ENCODE measurements at places on chromosomes 12 and 14. TPM values are rescaled to one million over a fixed set of nuclear protein-coding genes. Genes with fewer than 3 reads are reported as not detected.

- DNase-seq, result peak; percentile 81
- H3K27ac ChIP-seq, result peak overlapping the region; percentile 99
- H3K36me3 ChIP-seq, result peaks cover 2% of the 10 kb centered on the region
- H3K4me1 ChIP-seq, result peaks cover 53% of the 10 kb centered on the region
Measured at GRCh38 chr12:132445884-132446632, 43.9 kb upstream of the FBRSL1 start.

- no peaks in the 10 kb centered on the region for H3K36me3 ChIP-seq
- H3K27ac ChIP-seq, result no peak overlapping the region
- H3K27me3 ChIP-seq, result no peaks in the 10 kb centered on the region
- peak; percentile 65 for DNase-seq
- no peak overlapping the region for H3K4me3 ChIP-seq
- H3K4me1 ChIP-seq, result no peaks in the 10 kb centered on the region
Measured at GRCh38 chr14:32252030-32252670, 49.1 kb upstream of the RNU6-8 start.

DNA sequence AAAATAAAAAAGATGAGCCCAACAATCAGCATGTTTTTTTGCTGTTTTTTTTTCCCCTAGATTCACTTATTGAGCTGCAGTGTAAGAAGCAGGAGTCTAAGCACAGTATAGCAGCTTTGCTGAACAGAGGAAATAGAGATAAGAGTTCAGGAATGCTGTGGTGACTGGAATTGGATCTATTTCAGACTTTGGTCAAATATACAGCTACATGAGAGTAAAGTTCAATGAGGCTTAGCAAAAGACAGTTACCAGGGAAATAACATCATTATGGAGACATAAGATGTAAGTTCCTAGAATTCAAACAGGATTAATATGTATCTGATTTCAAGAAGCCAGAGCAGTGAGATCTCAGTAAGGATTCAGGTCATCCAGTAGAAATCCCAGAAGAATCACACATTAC is 613.0 kb downstream of the RPS29 start:
- no peak overlapping the region for H3K4me3 ChIP-seq
- H3K27me3 ChIP-seq, result peaks cover 2% of the 10 kb centered on the region
- no peak for DNase-seq
- H3K27ac ChIP-seq, result no peak overlapping the region
- no peaks in the 10 kb centered on the region for H3K4me1 ChIP-seq
- no peaks in the 10 kb centered on the region for H3K36me3 ChIP-seq

DNA sequence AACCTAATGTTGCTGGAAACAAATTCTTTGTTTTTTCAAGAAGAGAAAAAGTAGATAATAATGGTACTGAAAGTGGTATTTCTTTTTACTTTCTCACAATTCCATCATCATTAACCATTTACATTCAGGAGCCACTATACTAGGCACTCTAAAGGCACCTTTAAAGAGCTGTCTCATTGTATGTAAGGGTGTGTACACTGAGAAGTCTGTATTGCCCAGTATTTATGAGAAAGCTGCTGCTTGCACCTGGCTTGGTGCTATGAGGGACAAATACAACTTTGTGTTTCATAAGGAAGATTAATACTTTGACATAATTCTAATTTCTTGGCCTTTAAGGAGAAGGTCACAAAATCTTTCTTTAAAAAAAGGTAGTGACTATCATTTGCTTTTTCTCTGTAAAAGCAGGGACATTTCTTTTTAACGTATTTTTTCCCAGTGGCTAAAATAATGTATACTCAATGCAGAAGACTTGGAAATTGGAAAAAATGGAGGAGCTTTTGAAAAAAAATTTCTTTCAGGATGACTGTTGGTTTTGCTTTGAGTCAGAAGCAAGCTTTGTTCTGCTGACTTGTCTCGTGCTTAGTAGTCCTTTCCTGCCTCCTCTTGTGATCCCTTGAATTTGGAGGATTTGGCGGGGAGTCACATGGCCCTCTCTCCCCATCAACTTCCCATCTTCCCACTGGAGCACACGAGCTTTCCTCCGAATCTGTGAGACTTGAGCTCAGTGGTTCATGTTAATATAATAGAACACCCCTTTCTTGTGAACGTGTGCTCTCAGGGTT is 50.1 kb downstream of the RASSF3 start:
- H3K4me3 ChIP-seq, result no peak overlapping the region
- H3K27ac ChIP-seq, result peak overlapping the region; percentile 87
- H3K36me3 ChIP-seq, result peaks cover 20% of the 10 kb centered on the region

- H3K4me3 ChIP-seq, result no peak overlapping the region
- peaks cover 2% of the 10 kb centered on the region for H3K27me3 ChIP-seq
- no peak overlapping the region for H3K27ac ChIP-seq
- no peaks in the 10 kb centered on the region for H3K36me3 ChIP-seq
- no peak for DNase-seq
- no peaks in the 10 kb centered on the region for H3K4me1 ChIP-seq
Measured at GRCh38 chr14:32225378-32225920, 22.4 kb upstream of the RNU6-8 start.

DNA sequence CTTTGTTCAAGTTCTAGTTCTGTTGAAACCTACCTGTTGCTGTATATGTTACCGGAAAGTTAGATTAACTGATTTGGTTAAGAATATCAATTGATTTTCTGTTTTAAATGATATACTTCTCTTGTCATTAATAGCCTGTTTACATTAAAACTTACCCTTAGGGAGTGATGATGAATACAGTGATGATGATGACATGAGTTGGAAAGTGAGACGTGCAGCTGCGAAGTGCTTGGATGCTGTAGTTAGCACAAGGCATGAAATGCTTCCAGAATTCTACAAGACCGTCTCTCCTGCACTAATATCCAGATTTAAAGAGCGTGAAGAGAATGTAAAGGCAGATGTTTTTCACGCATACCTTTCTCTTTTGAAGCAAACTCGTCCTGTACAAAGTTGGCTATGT is 33.0 kb downstream of the CAND1 start:
- peaks cover 53% of the 10 kb centered on the region for H3K36me3 ChIP-seq
- peaks cover 8% of the 10 kb centered on the region for H3K4me1 ChIP-seq
- no peak for DNase-seq
- H3K27ac ChIP-seq, result no peak overlapping the region
- no peaks in the 10 kb centered on the region for H3K27me3 ChIP-seq

GRCh38 chr12:103933237-103933636 is 3.0 kb downstream of the HSP90B1 start:
- DNase-seq, result peak; percentile 52
- peaks cover 3% of the 10 kb centered on the region for H3K27me3 ChIP-seq

Gene KLHDC1
- 1.2 TPM for total RNA-seq

Gene CFAP251
- 2.0 TPM for total RNA-seq

Gene B4GALNT1
- 1.4 TPM for total RNA-seq

Gene C3AR1
- total RNA-seq, result 1.1 TPM

Gene TMPRSS12
- not detected for total RNA-seq

Gene HOXC12
- total RNA-seq, result not detected
